ENCODE measurements at places on chromosomes 5 and 9.

- DNase-seq, result peak; percentile 80
Observed at GRCh38 chr5:76402886-76403765, at the start of gene IQGAP2. IQGAP2 (plus strand) TSS chr5:76403285; CDS start chr5:76403546, 261 bp downstream.

DNA sequence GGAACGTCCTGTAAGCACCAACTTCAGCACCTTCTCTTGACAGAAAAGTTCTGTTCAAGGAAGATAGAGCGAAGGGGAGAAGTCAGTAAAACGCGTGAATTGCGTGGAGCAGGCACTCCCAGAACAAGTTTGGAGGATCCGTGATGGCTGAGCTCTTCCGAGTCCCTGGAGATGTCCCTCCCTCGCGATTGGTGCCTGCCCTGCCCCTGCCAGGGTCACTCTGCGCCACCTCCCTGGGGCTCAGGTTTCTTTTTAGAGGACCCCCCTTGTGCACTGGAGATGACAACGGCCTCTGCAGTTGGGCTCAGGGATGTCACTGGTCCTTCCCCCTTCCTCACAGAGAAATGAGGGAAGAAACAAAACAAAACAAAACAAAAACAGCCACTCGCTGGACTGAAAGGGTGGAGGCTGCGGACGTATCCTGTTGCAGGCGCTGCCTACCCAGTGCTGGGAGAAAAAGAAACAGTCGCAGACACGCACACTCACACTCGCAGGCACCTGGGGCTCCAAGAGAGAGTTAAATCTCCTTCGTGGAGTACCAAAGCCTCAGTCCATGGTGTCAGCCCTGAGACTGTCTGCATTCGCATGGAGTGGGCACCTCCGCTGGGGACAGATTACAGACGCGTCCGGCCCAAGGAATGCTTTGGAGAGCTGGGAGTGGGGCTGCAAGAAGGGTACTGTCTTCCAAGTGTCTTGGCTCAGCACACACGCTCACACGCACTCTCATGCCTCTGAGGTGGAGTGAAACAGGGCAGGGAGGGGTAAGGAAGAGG is 512.7 kb downstream of the SLCO4C1 start:
- DNase-seq, result peak; percentile 18

GRCh38 chr9:17135295-17136160 is 688 bp downstream of the CNTLN start:
- DNase-seq, result peak; percentile 49

DNA sequence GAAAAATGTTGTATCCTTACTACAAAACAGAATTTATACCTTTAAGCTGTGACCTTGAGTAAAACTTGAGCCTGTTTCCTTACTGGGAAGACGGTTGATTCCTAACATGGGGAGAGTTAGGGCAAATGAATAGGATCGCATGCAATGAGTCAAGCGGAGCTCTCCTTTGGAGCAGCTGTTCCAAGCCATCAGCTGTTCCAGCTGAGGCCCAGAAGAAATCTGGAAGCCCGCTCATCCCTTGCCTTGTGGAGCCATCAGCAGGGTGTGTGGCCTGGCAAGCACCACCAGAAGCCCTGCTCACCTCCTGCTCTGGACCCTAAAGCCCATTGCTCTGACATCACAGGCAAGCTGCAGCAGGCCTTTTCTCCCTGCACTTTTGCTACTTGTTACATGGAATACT is 8.0 kb downstream of the KIAA1191 start:
- DNase-seq, result no peak

DNA sequence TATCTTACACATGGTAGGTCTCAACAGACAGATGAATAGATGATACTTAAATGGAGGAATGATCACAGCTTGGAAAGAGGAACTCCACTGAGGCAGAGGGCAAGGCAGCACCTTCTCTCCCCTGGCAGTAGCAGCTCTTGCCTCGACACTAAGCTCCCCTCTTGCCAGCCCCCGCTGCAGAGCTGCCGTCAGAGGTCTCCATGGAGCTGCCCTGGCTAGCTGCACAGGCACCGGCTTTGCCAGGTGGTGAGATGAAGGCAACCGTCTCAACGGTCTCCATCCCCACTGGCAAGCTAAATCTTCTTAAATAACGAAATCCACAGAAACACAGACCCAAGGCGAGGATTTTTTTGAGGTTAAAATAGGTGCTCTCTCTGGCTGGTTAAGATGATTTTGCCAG is 81.2 kb downstream of the CRB2 start:
- DNase-seq, result no peak

GRCh38 chr5:1412163-1412562 is 33.1 kb downstream of the SLC6A3 start:
- DNase-seq, result no peak

DNA sequence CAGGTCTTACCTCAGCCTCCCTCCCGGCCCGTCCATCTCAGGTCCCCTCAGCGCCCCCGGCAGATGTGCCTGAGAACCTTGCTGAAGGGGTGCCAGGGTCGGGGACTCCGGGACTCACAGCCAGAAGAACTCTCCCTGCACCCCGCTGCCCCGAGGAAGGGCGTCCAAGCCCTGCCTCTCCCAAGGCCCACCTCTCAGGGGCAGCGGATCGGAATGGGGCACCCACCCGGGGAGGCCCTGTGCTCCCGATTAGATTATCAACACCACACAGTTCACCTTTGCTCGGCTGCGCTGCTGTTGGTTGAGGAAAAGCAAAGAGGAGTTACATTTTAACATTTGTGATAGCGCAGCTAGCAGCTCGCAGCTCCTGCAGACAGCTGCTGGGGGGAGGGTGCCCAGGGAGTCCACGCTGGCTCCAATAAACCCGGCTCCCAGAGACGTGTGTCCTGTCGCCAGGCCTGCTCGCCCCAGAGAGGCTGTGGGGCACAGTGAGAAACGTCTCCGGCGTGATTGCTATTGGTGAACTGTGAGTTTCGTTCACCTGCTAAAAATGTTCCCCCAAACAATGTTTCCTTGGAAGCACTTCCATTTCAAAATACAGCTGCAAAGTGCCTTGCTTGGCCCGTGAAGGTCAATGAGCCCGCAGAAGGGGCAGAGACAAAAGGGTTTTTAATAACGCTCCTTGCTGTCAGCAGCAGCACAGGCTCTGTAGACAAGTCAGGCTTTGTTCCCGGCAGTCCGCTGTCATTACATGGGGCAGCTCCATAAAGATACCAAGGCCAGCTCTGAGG is 18.6 kb upstream of the SLC6A19 start:
- DNase-seq, result no peak

DNA sequence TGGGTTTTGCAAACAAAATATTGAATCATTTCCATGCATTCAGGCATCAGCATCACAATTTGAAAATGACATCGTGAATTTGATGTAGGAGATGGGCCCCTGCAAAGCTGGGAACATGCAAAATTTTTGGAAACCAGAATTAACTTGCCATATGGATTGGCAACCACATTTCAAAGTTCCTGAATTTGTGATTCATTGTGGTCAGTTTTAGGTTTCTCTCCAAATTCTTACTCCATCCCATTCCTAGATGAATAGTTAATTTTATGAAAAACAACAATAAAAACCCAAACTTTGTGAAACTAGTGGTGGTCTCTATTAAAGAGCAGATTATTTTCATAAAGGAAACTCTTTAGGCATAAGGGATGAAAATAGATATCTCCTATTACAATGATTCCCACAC is 107.8 kb upstream of the SLIT3 start:
- DNase-seq, result no peak

DNA sequence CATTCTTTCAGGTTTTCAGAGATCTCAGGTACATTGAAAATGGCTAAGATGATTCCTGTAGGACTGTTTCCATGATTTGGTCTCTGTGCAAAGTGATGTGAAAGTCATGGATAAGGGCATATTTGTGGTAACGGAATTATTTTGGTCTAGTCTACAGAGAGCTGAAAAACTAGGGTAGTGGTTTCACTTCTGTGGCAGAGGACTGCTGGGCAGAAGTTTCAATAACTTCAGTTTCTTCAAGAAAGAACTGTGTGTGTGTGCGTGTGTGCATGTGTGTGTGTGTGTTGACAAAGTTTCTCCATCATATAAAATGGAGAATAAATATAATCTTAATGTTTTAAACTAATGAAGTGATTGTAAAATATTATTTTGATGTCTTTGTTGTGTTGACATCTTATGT is 4.3 kb downstream of the CNOT8 start:
- DNase-seq, result no peak

GRCh38 chr5:136909906-136910305 is 544.6 kb upstream of the TRPC7 start:
- no peak for DNase-seq

- no peak for DNase-seq
Observed at GRCh38 chr5:37606148-37606547, 227.0 kb downstream of the WDR70 start.

DNA sequence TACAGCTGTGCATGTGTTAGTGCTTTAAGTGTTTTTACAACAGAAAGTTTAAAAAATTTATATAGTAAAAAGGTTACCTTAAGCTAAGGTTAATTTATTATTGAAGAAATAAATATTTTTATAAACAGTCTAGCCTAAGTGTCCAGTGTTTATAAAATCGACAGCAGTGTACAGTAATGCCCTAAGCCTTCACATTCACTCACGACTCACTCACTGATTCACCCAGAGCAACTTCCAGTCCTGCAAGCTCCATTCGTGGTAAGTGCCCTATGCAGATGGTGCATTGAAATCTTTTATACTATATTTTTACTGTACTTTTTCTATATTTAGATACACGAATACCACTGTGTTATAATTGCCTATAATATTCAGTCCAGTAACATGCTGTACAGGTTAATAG is 159.1 kb downstream of the ROR2 start:
- no peak for DNase-seq

- DNase-seq, result no peak
Observed at GRCh38 chr5:100598446-100598845, 63.3 kb downstream of the FAM174A start.

- DNase-seq, result no peak
Observed at GRCh38 chr5:42614509-42614908, 142.1 kb upstream of the CCDC152 start.

DNA sequence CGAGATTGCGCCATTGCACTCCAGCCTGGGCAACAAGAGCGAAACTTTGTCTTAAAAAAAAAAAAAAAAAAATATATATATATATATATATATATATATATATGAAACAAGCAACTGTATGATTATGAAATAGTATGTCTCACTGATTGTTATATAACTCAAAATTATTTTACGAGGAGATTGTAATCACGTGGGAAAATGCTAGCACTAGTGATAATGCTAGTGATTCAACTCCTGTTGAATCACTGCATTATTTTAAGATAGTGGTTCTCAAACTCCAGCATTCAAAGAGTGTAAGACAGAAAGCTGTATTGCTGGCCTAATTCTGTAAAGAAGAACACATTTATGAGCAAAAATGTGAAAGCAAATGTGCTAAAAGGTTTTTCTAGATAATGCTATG is 12.4 kb upstream of the PTPN3 start:
- DNase-seq, result no peak

GRCh38 chr9:103617046-103617445 is 477.1 kb upstream of the SMC2 start:
- no peak for DNase-seq

DNA sequence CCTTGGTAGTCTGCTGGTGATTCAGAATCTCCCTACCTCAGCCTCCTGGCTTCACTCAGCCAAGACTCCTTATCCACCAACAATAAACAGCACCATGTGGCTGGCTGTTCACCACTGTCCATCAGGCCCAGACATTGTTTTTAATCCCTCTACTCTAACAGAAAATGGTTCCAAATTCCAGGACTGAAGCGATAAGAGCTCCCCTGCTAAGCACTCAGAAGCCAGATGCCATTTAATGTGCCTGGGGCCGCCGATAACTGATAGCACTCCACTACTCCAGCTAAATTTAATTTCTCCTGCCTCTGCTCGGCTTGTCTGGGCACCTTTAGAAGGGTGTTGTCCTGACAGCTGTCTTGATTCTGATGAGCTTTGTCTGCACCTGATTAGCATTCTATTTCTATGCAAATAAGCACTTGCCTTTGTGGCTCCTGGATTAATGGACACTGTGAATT is 47.1 kb downstream of the ZNF622 start:
- no peak for DNase-seq

GRCh38 chr5:72252574-72253155 is 67.4 kb downstream of the MRPS27 start:
- no peak for DNase-seq

- DNase-seq, result peak; percentile 26
Observed at GRCh38 chr9:130523921-130524320, 55.5 kb upstream of the FUBP3 start.

DNA sequence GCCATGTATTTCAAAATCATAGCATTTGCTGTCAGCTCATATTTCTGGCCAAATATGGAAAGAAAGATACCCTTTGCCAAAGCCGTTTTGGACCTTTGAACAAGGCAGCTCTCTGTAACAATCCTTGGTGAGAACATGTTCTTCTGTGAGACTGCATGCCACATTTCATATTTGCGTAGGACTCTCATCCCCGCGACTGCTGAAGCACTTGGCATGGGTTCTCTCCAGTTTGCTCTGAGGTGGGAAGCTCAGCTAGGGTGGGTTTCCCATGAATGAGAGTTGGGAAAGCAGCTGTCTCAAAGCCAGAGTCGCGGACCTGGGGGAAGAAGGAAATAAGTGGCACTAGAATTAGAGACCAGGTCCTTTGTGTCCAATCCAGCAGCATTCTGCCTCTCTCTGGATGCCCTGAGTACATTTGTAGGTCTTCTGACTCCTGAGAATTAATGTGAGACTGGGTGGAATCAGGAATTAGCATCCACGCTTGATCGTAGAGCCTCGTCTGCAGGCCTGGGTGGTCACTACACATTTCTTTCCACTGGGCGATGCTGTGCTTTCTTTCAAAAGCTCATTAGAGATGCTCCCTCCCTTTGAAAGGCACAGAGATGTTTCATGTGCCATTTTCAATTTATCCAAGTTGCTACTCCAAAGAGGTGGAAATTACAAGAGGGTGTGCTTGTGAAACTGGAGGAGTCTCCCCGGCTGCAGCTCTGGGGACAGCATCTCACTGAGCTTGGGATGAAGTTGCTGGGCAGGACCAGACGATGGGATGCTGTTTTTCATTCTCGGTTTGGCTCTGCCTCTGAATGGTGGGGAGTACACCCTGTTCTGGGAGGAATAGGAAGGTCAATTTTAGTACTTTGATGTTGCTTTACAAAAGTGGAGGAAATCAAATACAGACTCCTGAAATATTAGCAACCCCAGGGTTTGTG is 197.2 kb downstream of the GADD45G start:
- DNase-seq, result no peak

DNA sequence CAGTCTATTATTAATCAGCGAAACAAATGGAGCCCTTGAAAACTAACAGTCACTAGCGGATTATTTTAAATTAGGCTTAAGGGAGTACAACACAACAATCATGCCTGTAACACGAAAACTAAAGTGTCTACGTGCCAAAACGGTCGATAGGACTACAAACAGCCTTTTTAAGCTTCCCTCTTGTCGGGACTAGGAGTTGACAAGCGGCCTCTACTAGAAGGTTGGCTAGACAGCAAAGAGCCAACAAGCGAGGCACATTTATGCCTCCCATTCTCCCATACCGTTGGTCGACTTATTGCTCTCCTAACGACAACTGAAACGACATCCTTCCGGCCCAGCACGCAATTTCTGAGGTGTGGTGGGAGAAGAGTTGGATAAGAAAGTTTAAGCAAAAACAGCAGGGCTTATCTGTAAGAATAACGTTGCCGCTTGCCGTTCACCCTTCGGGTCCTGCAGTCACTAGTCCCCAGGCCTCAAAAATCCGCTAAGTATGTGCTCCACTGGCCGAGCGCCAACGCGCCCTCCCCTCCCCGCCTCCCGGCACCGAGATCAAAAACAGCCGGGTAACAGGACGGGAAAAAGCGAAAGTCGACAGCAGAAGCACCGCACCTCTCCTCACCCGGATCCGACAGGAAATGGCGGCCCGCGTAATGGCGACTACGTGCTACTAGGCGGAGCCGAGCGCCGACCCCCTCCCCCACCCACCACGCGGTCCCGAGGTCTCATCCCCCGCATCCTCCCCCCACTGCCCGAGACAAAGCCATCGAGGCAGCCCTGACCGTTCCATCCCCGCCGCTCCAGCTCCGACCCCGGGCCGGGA is 813 bp downstream of the HNRNPK start:
- peak; percentile 74 for DNase-seq

GRCh38 chr9:5982317-5982716 is 33.1 kb downstream of the RANBP6 start:
- DNase-seq, result no peak

Measured in left kidney (tissue), 8 donors.